ENCODE measurements at places on chromosomes 2 and 18. TPM values are rescaled to one million over a fixed set of nuclear protein-coding genes. Genes with fewer than 3 reads are reported as not detected.

Gene HK2
- total RNA-seq = 111 TPM

Gene ITGAV
- 4.0 TPM for total RNA-seq

Gene TXNDC2
- not detected for total RNA-seq

Gene UGT1A3
- not detected for total RNA-seq

DNA sequence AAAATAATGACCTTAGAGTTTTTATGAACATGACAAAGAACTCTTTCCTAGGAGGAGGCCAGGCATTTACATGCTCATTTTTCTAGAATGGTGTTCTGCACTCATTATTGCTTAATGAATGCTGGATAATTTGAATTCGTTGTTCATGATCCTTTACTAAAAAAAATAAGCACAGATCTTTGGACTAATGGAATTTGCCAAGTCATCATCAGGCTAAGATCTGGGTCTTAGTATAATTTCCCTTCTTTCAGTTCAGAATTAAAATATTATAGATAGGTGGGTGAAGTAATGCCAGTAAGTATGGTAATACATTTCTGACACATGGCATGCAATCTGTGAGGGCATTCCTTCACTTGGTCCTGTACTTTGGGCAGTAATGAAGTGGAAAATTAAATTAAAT, 143.8 kb upstream of the AQP4 start:
- no peak for DNase-seq

DNA sequence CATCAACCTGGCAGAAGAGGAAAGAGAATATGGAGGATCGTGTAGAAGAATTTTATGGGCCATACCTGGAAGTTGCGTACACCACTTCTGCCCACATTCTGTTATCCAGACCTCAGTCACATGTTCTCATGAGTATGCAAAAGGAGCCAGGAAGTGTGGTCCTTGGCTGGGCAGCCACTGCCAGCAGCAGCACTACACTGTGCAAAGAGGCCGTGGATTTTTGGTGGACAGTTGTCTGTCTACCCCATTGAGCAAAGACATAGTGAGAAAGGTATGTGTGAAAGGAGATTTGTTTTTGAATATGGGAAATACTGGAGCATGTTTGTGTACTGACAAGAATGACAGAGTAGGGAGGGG, 68.1 kb downstream of the SDC1 start:
- DNase-seq = no peak

- DNase-seq = no peak
These were observed 17.3 kb downstream of the CIB4 start for GRCh38 chr2:26623541-26624495.
